Central memory CD4-positive, alpha-beta T cell (primary cell): ENCODE measurements at places on chromosomes 12 and 14.

- DNase-seq: peak; percentile 40
Observed at GRCh38 chr14:73753887-73754795, 40.0 kb upstream of the PNMA1 start.

- no peak for DNase-seq
Observed at GRCh38 chr14:105281371-105282097, 19.3 kb downstream of the BRF1 start.

- DNase-seq: peak; percentile 90
Observed at GRCh38 chr12:7935590-7936581, at the start of gene SLC2A3. SLC2A3 (minus strand) TSS chr12:7936187; CDS start chr12:7936034, 153 bp downstream.

GRCh38 chr14:65631040-65631439 lies 218.5 kb downstream of the FUT8 start:
- DNase-seq: no peak

- DNase-seq: no peak
Observed at GRCh38 chr12:12992418-12993130, 7.5 kb downstream of the HEBP1 start.

- DNase-seq: no peak
Observed at GRCh38 chr12:48118284-48118871, 786 bp upstream of the PFKM start.

GRCh38 chr14:96088911-96089310 lies 49.7 kb downstream of the C14orf132 start:
- no peak for DNase-seq

DNA sequence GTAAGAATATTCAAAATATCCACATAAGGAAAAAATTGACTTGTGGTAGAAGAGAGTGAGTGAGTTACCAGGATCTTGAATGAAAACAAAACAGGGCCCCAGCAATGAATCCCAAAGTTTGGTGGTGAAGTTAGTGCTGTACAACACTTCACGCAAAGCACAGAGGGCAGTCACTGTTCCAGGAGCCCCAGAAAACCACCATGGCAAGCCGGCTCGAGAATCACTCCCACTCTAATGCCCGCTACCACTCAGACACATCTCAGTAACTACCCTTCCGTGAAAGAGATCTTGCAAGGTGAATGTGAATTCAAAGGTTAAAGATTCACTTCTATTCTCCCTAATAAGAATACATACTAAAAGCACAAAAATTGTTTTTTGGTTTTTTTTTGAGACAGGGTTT lies 30.1 kb downstream of the CLIP1 start:
- DNase-seq: no peak

- no peak for DNase-seq
Observed at GRCh38 chr12:124716208-124717130, 147.2 kb downstream of the SCARB1 start.

DNA sequence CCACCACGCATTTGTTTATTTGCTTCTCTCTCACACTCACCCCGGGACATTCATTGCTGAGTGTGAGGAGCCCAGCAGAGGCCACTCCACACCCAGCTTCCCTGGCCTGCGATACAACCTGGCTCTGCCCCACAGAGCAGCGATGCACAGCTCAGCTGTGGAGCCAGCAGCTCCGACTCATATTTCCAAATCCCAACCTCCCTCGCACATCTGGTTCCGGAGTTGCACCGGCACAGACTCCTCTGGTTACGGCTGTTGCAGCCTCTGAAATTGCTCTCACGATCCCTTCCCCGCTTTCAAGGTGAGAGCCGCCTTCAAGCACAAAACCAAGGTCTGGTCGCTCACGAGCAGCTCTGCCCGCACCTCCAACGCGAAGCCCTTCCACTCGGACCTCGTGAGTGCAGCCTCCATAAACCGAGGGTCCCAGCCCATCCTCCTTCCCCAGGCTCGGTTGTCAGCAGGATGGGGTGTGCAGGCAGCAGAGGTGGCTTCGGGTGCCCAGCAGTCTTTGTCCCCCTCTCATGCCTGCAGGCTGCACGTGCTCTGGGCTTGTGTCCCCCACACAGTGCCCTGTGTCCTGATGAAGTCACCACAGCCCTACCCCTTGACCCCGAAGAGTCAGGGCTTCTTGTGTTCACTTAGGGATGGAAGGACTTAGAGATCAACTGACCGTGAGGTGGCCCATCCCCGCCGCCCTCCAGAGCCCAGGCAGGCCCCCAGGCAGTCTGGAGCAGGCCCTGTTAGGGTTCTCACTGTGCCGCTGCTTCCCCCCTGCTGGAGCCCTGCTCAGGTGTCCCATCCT lies 184.3 kb downstream of the ADGRD1 start:
- DNase-seq: no peak

GRCh38 chr12:121175383-121176119 lies 34.4 kb upstream of the P2RX4 start:
- no peak for DNase-seq

DNA sequence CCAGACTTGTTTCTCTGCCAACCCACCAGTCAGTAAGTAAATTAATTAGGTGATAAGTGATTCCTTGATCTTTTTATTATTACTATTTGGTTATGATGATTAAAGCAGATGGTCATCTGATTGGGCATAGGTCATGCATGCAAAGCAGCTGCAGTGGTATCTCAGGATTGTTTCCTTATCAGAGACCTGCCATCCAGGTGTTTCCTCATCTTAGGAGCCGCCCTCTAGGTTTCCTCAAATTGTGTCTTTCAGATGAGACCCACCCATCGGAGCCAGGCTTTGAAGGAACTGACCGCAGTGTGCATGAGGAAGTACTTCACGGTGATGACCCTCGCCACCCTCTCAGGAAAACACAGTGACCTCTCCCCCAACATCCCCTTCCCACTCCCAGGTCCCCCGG lies 63.3 kb downstream of the ZFP36L1 start:
- no peak for DNase-seq

DNA sequence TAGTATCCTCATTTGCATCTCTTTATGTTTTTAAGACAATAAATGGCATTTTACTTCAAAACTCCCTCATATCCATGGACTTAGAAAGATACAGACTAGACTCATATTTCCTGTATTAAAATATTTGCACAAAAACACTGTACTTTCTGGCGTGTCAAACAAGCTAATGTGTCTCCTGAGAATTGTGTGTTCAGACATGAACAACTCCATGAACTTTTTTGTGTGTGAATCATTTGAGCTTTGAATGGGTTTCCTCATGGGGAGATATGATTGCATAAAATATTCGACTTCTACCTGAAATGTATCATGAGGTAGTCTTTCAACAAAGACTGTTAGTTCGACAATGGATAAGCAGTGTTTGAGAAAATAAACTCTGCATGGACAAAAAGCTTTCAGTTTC lies 58.8 kb downstream of the TMEM30B start:
- DNase-seq: no peak

DNA sequence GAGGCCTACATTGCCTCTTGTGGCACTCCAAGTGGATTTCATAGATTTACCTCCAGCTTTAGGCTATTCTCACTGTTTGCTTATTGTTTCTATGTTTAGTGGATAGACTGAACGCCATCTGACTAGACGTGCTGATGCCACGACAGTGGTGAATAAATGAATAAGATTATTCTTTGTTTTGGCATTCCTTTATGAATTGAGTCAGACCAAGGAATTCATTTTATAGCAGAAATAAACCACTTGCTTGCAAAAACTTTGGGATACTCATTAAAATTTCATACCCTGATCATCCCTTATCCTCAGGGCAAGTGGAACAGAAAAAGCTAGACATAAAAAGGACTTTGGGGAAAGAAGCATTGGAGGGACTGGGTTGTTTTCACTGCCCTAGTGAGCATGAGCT lies 71.7 kb upstream of the FERMT2 start:
- no peak for DNase-seq

DNA sequence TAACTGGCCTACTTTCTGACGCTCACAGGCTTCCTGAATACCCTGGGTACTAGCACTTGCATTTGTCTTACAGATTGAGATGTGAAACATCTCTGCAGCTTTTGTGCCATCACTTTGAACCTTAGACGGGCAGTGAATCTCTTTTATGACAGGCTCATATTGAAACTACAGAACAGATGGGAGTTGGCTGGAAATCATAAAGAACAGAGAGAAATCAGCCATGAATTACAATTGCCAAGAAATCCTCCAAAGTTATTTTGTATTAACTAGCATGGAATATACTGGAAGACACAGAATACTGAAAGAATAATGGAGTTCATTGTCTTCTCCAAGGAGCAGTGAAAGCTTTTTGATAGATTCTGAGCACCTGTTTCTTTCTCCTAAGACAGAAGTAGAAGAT lies 32.7 kb downstream of the MYF5 start:
- no peak for DNase-seq

DNA sequence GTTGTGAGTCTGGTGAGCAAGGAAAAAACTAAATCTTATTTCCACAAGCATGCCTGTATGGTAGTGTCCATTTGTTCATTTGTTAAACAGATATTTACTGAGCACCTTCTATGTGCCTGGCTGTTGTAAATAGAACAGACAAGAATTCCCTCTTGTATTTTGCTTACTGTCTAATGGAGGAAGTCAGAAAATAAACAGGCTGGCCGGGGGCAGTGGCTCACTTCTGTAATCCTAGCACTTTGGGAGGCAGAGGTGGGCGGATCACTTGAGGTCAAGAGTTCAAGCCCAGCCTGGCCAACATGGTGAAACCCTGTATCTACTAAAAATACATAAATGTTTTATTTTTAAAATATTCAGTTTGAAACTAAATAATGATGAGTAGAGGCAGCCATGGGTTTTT lies 79.3 kb downstream of the GTF2A1 start:
- DNase-seq: no peak

GRCh38 chr14:51298895-51299294 lies 58.8 kb downstream of the TMX1 start:
- no peak for DNase-seq

DNA sequence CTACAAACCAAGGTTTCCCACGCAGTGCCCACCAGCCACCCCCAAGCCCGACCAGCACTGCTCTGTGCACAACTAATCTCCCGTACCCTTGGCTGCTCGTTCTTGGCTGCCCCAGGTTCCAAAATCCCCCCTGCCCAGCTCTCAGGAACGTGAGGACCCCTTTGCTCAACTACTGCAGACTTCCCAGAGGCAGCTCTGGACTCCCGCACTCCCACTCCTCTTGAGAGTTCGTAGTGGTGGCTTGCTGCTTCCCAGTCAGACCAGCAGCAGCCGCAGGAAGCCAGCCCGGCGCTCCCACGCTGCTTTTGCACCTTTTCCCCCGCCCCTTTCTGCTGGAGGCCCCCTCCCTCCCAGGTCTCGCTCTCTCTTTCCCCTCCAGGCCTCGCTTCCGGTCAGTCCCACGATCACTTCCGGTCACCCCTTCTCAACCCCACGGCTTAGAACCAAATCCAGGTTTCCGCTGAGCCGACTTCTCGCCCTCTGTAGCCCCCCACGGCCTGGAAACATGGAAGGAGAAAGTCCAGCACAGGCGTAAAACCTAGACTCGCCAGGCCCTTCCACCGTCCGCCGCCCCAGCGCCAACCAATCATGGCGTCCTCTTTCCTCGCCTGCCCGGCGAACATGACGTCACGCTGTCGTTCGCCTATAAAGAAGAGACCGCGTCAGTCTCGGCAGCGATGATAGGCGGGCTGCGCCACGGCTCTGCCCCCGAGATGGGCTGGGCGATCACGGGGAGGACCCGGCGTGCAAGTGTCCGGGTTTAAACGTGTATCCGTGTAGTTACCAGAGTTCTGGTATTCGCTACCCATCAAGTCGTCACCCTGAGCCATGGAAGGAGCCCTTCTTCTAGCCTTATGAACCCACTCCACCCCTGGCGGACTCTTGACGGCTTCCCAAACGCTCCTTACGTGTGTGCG lies at the start of gene TFCP2:
TSS of gene TFCP2 (minus strand) at position 621 of the 917 bp plus-strand sequence. CDS start 713 bp downstream, outside the sequence.
- DNase-seq: peak; percentile 90

- no peak for DNase-seq
Observed at GRCh38 chr14:24232645-24233537, at the start of gene GMPR2. GMPR2 (plus strand) TSS chr14:24232929; CDS start chr14:24233254, 325 bp downstream.

DNA sequence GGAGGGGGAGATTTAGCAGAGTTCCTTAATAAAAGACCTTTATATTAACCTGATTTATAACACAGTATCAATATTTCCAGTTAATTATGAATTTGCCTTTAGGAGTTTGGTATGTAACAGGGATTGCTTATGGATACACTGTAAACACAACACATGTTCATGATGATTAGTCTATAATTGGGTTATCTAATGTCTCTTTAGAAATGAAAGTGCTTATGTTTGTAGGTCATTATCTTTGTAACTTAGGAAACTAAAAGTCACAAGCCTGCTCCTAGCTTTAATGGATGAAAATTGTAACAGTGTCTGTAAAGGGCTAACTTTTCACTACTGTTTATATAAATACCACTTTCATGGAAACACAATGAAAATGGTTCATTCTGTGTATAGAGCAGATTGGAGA lies 9.4 kb downstream of the PDE3A start:
- DNase-seq: no peak

DNA sequence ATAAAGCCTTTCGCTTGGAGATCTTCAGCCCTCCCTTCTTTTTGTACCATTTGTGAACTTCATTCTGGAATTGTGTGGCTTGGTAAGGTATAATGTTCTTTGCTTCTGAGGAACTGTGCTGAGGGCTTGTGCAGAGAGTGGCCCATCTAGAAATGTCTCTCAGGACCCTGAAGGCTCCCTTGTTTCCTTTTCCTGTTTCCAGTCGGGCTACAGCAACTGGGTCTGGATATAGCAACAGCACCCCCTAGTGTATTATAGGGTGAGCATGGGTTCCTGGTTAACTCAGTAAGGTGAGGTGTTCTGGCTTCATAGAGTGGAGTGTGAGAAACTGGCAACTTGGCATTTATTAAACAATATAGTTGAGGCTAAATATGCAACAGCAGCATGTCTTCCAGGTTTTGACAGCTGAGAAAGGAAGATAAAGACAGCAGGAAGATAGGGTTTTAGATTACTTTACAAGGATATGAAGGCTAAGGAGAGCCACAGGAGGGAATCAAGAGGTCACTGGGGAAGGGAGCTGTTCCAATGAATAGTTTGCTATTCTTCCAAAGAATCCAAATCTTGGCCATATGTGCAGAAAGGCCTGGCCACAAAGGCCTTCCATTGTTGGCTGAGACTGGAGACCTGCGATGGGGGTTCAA lies 49.1 kb upstream of the RNU6-8 start:
- peak; percentile 64 for DNase-seq

DNA sequence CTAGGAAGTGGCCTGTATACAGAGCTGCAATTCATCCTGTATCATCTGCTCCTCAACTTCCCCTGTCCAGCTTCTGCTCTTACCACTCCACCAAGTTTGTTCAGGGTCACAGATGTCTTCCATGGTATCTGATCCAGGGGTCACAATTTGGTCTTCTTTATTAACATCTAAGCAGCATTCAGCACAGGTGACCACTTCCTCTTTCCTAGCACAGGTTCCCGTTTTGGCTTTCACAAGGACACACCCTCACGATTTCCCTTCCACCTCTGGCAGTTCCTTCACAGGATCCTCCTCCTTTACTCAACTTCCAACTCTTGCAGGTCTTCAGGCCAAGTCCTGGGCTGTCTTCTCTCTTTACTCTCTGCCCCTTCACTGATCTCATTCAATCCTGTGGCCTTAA lies 93.6 kb downstream of the TTC7B start:
- DNase-seq: no peak
